ENCODE measurements at places on chromosomes 1 and 21.

GRCh38 chr1:200409203-200409760, 554 bp downstream of the ZNF281 start:
- DNase-seq, result no peak

- no peak for DNase-seq
Measured at GRCh38 chr21:31343680-31344480, at the start of gene TIAM1. TSS of gene TIAM1 (minus strand) at chr21:31344261. CDS start at chr21:31266972, 77,289 bp downstream.

DNA sequence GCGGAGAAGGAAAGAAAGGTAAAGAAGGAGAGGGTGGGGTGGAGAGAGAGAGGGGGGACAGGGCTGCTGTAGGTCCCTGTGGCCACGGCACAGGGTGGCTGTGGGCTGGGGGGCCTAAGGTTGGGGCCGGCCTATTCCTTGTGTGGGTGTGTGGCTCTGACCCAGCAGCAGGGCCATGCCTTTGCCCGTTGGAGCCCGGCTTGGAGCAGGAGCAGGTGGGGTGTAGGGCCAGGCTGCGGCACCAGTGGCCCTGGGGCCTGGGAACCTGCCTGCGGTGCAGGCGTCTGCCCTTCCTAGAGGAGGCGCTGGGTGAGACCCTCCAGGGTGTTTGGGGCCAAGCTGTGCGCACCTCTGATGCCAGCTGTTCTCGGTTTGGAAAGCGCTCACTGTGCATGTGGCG, 19.7 kb upstream of the SUMO3 start:
- DNase-seq, result no peak

DNA sequence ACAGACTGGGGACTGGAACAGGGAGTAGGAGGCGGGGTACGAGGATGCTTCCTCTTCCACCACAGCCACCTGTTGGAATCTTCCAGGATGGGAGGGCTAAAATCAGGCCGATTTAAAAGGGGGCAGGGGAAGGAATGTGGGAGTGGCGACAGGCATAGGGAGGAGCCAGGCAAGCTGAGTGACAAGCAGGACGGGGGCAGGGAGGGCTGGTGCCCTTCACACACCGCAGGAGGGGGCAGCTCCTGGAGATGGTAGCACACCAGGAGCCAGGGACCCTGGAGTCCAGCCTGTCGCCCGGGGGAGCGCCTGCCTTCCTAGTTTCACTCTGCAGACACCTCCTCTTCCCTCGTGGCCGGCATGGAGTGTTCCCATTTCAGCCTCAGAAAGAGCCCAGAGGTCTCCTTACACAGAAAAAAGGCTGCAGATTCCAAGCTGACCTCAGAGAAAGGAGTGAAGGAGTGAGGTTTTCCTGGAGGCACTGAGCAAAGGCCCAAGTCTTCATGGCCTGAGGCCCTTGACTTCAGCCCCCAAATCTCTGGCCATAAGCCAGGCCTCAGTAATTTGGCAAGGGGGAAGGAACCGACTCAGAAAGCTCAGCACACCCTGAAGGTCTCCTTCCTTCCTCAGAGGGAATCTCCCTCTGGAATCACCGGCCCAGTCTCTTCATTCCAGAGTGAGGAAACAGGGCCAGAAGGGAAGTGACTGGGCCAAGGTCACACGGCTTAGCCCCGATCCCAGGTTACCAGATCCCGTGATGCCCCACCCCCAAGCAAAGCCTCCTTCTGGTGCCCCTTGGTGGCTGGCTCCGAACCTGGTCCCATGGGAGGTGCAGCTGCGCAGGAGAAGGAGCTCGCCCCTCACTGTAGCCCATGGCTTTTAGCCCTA, 8.1 kb downstream of the BLACAT1 start:
- no peak for DNase-seq

- no peak for DNase-seq
Measured at GRCh38 chr1:110390096-110390495, 730 bp downstream of the SLC16A4 start.

- no peak for DNase-seq
Measured at GRCh38 chr1:68495968-68496679, 758 bp downstream of the DEPDC1 start.

- DNase-seq, result no peak
Measured at GRCh38 chr1:30791868-30792267, 34.3 kb upstream of the LAPTM5 start.

DNA sequence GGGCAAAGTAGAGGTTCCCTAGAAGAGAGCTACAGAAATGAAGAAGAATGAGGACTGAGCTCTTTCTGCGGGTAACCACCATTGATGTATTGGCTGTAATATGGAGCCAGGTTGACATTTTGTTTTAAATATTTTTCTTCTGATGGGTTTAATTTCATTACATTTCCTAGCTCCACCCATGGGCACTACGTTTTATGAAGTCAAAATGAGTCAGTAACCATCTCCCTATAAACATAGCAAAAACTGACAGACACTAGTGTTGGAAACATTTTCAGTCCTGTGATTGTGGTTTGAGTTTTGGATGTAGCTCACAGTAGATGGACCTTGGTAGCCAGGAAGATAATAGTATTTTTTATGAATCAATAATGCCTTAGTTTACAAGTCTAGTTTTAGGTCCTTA, 470.4 kb upstream of the B3GALT2 start:
- DNase-seq, result no peak

DNA sequence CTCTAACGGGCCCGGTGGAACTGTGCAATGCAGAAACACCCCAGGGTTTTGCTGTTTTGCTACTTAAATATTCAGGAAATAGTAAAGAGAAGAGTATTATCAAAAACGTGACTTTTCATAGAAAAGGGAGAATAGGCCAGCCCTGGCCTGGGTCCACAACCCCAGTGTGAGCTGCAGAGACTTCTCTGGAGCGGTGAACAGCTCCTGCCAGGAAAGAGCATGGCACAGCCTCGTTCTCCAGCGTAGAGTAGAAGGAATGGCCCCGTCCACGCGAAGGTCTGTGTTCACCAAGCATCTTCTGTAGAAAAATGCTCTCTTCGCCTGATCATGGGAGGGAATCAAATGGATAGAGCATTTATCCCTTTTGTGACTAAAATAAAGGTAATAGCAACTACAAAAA, 51.4 kb downstream of the PDE9A start:
- DNase-seq, result no peak

DNA sequence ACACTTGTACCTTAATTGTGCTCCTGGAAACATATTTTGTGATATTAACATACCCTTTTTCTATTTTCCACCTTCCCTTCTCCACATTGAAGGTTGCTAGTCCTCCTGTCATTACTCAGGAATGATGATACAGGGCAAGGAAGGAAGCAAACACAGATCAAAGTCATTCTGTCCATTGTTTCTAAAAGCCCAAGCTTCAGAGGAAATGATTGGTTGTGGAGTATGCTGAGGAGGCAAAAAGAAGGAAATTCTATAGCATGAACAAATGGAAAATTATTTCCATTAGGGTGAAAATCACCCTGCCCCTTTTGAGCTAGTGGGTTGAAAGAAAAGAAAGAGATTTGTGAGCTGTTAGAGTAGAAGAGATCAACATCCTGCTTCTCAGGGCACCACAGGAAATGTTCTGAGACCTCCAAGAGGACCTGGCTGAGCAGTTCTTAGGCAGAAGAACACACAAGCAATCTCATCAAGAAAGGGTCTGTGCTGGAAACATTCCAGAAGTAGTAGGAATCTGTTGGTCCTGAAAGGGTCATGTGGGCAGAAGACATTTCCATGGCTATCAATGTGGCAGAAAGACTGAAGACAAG, 29.0 kb upstream of the PRRX1 start:
- DNase-seq, result no peak

DNA sequence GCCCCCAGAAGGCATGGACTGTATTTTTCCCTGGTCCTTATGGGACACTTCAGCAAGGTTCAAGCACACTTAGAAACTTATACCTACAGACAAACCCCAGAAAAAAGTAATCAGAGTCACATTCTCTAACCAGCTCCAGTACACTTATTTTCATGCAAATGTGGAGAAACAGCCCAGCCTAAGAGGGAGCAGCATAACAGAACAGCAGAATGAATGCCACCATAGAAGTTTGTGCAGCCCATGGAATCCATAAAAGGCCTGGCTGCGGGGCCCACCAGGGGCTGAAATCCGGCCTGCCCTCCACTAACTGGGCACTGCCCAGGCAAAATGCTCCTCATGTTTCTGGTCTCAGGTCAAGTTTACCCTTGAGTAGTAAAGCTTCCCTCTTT, 60.4 kb upstream of the ATP1A1 start:
- no peak for DNase-seq

GRCh38 chr1:233097959-233098580, 147.7 kb downstream of the NTPCR start:
- DNase-seq, result no peak

- no peak for DNase-seq
Measured at GRCh38 chr21:45990741-45991605, 9.4 kb downstream of the COL6A1 start.

DNA sequence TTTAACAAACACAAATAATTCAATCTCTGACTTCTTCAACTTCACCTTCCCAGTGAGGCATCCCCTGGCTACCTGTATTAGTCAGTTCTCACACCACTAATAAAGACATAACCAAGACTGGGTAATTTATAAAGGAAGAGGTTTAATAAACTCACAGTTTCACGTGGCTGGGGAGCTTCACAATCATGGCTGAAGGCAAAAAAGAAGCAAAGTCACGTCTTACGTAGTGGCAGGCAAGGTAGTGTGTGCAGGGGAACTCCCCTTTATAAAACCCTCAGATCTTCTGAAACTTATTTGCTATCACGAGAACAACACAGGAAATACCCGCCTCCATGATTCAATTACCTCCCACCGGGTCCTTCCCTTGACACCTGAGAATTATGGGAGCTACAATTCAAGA, 478.5 kb downstream of the ADGRL2 start:
- no peak for DNase-seq

DNA sequence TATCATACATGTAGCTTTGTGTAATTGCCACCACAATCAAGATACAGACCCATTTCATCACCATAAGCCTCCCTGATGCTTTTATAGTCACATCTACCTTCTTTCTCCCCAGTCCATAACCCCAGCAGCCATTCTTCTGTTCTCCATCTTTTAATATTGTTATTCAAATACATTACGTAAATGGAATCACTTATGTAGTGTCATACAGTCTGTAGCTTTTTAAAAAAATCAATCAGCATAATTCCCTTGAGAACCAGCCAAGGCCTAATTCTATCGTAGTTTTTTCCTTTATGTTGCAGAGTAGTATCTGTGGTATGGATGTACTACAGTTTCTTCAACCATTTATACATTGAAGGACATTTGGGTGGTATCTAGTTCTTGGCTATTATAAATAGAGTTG, 31.6 kb upstream of the WDR26 start:
- DNase-seq, result no peak

GRCh38 chr1:165288350-165289120, 68.0 kb downstream of the LMX1A start:
- no peak for DNase-seq

DNA sequence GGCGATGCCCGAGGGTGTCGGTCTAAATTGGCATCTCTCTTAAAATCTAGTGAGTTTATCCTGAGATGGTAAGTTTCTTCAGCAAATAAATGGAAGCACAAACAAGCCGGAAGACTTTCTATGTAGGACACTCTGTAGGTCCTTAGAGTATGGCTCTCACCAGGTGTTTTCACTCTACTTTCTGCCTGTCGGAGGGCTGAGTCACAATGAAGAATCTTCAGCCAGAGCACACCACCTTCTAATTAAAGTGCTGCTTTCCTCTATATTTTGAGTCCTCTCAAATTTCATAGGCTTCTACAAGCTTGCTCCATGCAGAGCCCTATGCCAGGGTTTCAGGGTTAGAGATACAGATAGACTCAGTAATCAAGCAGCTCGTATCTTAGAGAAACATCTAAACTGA, 27.1 kb downstream of the KCNK1 start:
- DNase-seq, result no peak

GRCh38 chr1:178020968-178021640, 51.2 kb upstream of the SEC16B start:
- no peak for DNase-seq
